ENCODE measurements at places on chromosomes 3 and 15.

GRCh38 chr3:52843108-52843865 is 8.5 kb upstream of the MUSTN1 start:
- DNase-seq = no peak

- DNase-seq = peak; percentile 0
Measured at GRCh38 chr3:99023590-99024192, 122.2 kb upstream of the DCBLD2 start.

DNA sequence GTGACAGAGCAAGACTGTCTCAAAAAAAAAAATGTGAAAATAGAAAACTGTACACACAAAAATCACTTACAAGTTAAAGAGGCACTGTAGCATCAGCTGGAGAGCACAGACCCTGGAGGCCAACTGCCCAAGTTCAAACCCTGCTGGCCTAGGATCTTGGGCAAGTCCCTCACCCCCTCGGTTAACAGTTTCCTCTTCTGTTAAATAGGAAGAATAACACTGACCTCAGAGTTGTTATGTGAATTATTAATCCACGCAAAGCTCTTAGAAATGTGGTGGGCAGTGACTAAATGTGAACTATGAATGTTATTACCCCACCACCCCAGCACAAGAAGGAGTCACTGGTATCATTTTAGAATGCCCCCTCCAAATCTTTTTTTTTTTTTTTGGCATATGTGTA is 11.2 kb downstream of the CIB1 start:
- no peak for DNase-seq

GRCh38 chr3:56739036-56739435 is 56.0 kb upstream of the TASOR start:
- DNase-seq = no peak

GRCh38 chr3:56926243-56926946 is 124.6 kb upstream of the ARHGEF3 start:
- no peak for DNase-seq

- DNase-seq = no peak
Measured at GRCh38 chr15:92048739-92049138, 195.2 kb downstream of the SLCO3A1 start.

GRCh38 chr15:100671858-100672543 is 69.6 kb downstream of the ASB7 start:
- no peak for DNase-seq

DNA sequence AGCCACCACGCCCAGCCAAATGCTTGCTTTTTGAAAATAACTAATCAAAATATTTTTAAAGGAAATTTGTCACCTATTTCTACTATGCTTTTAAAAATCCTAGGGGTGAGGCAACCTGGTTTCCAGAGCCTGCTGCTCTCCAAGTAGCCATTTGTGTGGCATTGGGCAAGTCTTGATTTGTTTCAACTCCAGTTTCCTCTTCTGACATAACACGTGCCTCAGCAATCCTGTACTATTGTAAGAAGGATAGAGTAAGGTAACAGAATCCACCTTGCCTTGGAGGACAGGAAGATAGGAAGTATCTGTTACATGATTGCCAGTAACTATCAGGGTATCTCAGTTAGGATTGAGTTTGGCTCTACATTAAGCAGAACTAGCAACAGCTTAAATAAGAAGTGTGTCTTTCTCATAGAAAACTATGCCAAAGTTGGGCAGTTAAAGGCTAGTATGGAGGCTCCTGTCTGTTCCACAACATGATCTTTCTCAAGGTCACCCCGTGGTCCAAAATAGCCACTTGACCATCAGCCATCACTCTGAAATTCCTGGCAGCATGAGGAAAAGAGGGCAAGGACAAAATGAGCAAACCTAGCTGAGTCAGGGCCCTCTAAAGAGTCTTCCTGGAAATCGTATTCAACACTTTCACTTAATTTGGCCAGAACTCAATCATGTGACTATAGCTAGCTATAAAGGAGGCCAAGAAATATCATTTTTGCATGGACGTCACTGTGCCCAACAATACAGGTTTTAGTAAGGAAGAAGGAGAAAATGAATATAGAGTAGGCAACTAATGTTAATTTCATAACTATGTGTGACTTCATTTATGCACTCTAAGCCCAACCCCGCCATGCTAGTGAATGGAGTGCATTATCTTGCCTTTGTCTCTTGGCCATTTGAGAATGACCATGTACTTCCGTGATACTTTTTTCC is 66.1 kb downstream of the HMG20A start:
- DNase-seq = no peak

GRCh38 chr3:117483839-117484238 is 774.3 kb downstream of the TUSC7 start:
- DNase-seq = no peak

GRCh38 chr15:80999623-81000036 is 1.1 kb upstream of the TLNRD1 start:
- no peak for DNase-seq

- no peak for DNase-seq
Measured at GRCh38 chr15:80275961-80276360, 23.9 kb upstream of the CTXND1 start.

- no peak for DNase-seq
Measured at GRCh38 chr3:14803101-14803980, 15.4 kb upstream of the FGD5 start.

GRCh38 chr3:47989981-47990440 is 26.2 kb downstream of the MAP4 start:
- no peak for DNase-seq

DNA sequence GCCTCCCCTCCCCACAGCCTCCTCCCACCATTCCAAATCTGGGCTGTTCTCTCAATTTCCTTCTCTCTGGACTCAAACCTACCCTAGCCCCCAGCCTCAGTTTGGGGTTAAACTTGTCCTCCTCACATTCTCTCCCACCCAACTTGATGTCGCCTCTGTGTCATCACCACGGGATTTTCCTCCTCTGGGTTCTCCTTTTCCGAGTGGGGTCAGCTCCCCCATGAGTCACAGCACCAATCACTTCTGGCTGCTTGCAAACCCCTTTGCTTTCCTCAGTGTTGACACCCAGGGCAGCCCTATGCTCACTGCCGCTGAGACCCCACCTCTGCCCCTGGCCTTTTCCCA is 451 bp downstream of the CCR5AS start:
- DNase-seq = no peak

DNA sequence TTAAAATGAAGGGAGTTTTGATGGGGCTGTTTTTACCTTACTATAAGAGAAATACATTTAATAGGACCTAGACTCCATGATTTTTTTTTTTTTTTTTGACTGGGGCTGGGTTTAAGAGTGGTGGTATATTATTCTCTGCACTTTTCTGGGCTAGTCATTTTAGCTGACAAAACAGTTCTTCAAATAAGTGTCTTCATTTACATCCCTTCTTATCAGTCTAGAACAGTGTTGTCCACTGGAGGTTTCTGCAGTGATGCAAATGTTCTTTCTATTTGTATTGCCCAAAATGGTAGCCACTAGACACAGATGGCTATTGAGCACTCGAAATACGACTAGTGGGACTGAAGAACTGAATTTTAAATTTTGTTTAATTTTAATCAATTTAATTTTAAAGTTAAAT is 37.2 kb downstream of the KLHL18 start:
- no peak for DNase-seq

DNA sequence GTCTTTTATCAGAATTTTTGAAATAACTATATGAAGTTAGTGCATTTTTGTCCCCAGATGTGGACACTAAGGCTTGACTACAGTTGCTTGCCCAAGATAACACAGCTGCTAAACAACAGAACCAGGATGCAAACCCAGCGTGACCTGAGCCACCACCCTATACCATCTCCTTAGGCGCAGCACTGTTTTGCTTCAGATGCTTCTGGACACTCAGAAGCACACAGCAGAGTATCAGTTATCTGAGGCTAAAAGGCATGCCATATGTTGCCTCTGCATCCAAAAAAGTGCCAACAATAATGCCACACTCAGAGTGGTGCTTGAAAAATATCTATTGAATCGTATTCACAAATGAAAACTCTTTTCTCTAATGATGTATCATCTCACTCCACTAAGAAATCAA is 24.5 kb downstream of the KCNMB2 start:
- no peak for DNase-seq

DNA sequence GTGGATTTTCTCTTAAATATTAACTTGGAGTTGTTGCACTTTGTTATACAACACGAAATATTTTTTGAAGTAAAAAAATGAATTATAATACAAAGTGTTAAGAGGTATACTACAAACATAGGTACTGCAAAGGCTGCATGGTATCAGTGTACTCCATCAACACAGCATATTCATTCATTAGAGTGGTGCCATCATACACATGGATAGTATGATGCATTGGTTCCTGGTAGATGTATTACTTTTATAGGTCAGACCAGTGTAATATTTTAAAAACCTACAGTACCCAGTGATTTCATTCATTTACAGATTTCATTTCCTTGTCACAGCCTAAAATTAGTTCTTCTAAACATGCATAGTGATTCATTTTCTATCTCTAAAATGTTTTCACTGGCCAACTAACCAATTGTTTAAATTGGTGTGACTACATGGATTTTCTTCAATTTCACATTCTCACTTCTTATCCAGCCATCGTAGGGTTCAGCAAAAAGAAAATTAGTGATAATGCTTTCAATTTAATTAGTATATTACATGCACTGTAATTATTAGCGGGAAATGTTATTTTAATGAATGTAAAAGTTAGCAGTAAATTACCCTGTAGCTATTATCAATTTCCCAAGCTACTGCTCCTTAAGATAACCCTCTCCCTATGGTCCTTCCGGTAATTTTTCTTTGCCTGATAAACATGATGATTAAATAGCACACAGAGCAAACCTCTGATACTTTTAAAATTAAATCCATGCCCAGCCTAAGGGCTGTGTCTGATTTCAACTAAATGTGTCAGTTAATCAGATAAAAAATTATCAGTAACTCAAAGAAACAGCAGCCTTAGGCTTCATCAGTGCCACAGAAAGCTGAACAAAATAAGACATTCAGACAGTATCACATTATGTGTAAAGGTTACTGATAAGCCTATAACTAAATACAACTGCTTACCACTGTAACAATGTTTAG is 68.4 kb downstream of the DPH6 start:
- no peak for DNase-seq

- DNase-seq = no peak
Measured at GRCh38 chr15:68729789-68730411, 90.8 kb downstream of the ANP32A start.

DNA sequence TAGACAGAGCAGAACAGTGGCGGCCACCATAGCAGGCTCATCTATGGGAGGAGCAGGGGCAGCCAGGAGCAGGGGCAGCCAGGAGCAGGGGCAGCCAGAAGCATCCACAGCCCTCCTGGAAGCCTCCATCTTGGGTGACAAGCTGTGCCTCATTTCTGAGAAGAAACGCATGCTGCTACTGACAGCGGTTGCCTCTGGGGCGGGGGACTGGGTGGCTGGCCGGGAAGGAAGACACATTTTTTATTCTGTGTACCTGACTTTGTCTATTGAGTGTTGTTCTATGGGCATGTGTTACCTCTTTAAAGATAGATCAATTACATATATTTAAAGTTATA is 71.5 kb upstream of the KLF13 start:
- no peak for DNase-seq

DNA sequence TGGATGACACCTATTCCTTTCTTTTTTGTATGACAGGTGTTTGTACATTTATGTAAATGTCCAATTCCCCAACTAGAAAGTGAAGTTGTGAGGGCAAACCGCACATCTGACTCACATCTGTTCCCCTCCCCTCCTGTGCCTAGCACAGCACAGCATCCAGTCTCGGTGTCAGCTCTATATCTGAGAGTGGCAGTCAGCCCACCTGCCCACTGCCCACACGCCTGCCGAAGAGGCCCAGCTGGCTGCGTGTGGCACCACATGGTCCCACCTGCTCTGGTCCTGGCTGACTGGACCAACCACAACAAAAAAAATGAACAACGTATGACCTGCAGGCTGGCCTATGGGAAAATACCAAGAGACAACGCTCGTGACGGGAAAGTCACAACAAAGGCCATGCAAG is 62.8 kb downstream of the XXYLT1 start:
- DNase-seq = no peak

GRCh38 chr15:41790756-41791546 is 16.7 kb downstream of the MAPKBP1 start:
- DNase-seq = no peak

DNA sequence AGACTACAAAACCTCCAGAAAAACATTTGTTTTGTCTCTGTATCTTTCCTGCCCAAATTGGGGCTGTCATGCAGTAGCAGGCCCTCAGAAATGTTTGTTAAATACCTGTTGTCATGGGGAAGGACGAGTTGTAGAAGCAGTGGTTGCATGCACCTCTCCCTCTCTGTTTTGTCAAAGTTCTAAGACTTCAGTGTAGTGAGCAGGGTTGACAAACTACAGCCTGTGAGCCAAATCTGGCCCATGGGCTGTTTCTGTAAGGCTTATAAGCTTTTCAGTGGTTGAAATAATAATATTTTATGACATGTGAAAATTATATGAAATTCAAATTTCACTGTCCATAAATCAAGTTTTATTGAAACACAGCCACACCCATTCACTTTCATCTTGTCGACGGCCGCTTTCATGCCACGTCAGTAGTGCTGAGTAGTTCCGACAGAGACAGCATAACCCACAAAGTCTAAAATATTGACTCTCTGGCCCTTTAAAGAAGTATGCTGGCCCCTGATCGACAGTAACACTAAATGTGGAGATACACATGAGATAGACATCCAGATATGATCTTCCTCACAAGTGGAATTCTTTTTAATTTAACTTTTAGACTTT is 102.9 kb downstream of the PDZRN3 start:
- no peak for DNase-seq

GRCh38 chr15:62929000-62929357 is 113.6 kb upstream of the TPM1 start:
- DNase-seq = no peak
